D341Med (cell line): ENCODE measurements at places on chromosomes 5 and 9.

DNA sequence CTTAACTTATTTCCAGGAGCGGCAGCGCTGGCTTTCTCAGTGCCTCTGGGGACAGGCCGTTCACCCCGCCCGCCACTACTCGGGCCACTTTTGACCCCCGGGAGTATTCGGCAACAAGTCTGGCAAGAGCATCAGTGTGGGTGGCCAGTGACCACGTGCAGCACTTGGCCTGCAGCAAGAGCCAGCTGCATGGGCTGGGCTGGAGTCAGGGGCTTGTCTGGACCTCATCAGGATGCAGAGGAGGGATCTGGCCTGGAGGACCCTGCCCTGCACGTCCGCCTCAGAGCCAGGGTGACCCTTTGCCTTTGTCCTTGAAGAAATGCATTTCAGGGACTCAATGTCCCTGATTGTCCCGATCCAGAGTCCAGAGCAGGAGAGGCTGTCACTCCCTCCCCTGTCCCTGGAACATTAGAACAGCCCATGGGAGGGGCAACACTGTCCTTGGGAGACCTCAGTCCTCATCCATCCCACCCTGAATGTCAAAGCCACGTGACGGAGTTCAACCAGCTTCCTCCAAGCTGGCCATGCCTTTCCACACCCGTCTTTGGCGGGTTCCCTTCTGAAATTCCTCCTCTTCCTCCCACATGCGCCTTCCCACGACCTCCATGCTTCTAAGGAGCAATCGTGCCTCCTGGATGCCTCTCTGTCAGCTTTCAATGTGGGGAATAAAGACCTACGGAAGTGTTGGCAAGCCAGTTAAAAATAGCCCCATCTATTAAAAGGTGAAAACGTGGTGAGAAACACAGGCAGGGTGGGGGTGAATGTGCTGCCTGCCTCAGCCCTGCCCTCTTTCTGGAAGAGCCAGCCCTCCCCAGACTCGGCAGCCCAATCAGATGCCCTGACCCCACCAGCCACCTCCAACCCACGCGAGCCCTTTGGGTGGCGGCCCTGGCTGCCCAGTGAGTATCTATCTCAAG, 99.0 kb downstream of the OLFM1 start:
- no peak for DNase-seq

DNA sequence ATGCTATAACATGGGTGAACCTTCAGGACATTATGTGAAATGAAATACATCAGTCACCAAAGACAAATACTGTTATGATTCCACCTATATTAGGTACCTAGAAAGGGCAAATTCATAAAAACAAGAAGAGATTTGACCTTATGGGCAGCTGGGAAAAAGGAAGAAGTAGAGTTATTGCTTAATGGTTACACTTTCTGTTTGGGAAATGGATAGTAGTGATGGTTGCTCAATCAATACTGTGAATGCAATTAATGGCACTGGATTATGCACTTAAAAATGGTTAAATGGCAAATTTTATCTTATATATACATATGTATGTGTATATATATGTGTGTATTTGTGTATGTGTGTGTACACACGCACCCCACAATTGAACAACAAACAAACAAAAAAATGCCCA, 15.2 kb downstream of the FKBP15 start:
- no peak for DNase-seq

DNA sequence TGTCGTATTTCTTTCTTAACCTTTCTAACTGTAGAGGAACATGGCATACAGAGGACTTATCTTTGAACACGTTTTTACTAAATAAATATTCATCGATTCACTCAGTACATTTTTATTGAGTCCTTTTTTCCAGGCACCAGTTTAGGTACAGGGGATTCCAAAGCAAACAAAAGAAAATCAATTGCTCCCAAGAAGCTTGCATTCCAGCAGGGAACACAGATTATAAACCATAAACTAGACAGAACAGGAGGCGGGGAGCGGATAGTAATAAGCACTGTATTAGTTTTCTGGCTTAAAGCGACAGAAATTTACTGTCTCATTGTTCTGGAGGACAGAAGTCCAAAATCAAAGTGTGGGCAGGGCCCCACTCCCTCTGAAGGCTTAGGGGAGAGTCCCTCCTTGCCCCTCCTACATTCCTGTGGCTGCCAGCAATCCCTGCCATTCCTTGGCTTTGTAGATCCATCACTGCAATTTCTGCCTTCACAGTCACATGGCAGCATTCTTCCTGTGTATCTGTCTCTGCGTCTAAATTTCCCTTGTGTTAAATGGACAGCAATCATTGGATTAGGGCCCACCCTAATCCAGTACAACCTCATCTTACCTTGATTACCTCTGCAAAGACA, 115.5 kb downstream of the COL23A1 start:
- no peak for DNase-seq

DNA sequence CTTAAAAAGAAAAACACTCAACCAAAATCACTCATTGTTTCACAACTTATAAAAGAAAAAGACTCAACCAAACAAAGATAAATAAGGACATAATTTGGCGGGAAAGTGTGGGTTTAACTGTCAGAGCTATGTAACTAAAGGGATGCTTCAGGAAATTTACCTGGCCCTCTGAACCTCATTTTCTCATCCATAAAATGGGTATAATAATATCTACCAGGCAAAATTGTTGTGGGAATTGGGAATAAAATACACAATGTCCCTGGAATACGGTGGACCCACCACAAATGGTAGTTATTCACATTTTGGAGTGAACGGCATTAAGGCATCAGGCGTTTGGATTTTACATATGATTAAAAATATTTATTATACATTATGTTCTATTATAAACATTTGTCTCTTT, 228.5 kb upstream of the ANKRD55 start:
- DNase-seq, result no peak

GRCh38 chr9:116674210-116674980, 12.7 kb upstream of the TRIM32 start:
- no peak for DNase-seq

- DNase-seq, result no peak
Observed at GRCh38 chr9:14520341-14520740, 172.9 kb downstream of the ZDHHC21 start.

DNA sequence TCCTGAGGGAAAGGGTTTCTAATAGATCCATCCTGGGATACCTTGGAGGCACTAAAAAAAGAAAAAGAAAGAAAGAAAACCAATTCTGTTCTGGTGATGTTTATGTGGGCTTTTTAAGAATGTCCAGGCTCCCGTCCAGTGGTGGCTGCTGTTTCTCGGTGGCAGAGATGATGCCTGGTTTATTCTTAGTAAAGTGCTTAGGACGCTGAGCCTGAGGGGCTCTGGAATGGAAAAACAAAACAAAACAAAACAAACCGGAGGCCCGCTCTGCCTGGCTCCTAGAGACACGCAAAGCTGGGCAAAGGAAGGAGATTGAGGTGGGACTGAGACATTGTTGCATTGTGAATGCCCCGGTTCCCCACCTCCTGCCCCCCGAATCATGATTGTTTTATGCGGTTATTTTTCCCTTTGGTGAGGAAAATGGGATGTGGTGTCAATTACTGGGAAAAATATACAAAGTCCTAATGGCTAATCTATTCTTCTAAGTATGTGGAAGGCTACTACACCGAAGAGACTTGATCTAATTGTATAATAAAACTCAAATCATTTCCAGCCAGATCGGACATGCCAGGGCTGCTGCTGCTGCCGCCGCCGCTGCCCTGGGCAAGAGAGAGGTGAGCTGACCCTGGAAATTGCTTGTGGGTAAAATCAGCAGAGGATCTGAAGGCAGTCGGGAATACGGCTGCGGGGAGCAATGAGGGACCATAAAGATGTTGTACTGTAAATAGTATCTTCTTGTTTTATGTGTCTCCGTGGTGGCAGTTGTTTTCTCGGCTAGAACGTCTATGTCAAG, 644.9 kb downstream of the CCDC171 start:
- no peak for DNase-seq

- DNase-seq, result no peak
Observed at GRCh38 chr9:80664327-80665210, 1024.8 kb downstream of the TLE1 start.

GRCh38 chr5:67842806-67843205, 372.8 kb upstream of the PIK3R1 start:
- DNase-seq, result peak; percentile 32

DNA sequence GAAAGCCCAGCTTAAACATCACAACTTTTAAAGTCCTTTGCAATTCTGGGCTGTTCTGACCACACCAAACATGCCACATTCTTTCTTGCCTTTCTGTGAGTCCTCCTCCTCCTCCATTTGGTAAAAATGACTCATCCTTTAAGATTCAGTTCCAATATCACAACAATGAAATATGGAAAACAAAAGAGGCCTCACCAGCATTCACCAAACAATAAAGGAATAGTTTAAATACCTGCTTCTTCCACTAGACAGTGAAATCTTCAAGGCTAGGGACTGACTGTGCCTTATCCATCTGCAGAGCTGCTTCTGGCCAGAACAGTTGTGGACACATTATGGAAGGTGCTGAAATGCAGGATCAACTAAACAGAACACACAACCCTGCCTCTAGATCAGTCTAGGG, 36.0 kb downstream of the NR6A1 start:
- no peak for DNase-seq

GRCh38 chr5:54645882-54646355, 128.4 kb downstream of the SNX18 start:
- no peak for DNase-seq

DNA sequence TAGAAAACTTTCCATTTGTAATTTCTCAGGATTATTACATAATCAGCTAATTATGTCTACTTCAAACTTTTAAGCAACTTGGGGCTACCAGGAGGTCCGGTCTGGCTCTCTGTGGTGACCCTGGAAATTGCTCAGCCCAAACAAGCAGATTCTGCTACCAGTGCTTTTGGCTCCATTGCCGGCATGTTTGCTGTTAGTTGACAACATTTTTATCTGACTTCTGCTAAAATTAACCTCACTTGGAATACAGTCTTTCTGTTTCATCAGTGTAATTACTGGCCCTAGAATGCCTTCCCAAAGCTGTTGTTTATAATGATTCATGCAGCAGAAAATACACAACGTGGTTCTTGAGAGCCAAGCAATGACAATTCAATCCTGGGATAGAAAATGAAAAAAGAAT, 38.5 kb upstream of the FAM81B start:
- no peak for DNase-seq

DNA sequence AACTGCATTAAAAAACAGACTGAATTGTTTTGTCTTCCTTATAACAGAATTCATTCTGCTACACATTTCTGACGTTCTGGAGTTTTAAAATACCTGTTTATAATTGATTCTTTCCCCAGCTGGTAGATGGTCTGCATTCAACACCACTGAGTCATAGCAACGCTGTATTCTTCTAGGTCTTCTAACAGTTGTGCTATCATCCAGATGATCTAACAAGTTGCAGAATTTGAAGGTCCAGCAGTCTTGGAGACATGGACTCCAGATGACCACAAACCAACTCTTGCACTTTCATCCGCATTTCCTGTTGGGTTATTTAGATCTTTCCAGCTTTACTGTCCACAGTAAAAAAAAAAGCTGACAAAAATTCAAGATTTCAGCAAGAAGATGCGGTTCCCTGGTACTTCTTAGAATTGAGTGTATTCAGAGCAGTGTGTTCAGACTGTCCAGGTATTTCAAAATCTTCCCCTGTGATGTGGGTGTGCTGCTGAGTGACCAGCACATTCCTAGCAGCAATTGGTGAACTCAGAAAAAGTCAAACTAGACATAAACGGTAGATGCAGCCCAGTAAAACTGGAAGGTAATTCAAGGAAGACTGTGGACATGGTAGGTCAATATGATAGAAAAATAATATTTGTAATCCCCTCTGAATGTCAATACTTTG, 50.2 kb downstream of the CSNK1A1 start:
- no peak for DNase-seq

GRCh38 chr9:131423171-131423581, 29.3 kb downstream of the PRRC2B start:
- peak; percentile 67 for DNase-seq

DNA sequence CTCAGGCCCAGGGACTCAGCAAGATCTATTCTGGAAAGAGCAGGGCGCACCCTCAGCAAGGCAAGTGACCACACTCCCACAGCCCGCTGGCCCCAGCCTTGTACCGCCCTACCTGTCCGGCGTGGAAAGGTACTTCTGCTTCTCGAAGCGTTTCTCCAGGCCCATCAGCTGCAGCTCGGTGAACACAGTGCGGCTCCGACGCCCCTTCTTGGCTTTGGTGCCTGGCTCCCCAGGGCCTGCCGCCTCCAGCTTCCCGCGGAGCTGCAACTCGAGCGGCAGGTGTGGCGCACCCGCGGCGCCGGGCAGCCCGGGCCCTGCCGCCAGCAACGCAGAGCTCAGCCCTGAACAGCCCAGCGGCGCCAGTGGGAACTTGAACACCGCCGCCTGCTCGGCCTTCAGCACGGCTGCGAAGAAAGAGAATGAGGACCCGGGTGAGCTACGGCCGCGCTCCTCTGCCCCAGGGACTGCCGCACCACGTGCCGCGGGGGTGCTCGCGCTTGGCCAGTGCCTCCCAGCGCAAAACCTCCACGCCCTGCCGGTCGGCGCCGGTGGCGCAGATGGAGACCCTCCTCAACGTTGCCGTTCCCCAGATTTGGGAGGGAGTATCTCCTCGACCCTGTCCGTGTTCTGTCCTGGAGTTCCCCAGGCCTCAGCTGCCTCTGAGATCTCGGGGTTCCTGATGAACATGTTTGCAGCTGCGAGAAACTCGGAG, 2.2 kb downstream of the BARX1 start:
- no peak for DNase-seq

DNA sequence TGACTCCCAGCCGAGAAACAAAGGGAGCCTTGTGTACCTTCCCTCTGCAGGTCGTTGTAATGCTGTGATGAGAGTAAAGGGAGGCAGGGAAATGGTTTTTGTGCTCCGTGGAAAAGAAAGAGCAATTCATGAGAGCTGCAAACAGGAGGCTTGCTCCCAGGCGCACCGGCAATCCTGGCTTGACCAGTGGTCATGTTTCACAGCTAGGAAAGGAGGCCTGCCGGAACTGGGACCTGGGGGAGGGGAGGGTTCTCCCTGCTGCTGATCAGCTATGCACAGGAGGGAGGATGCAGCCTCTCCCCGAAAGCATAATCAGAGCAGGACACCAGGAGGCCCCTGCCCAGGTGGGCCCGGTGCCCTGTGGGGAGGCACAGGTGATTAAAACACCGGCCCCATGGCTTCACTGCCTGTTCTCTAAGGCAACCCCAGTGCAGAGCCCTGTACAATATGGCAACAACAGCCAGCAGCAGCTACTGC, 131.3 kb downstream of the ZDHHC21 start:
- no peak for DNase-seq

DNA sequence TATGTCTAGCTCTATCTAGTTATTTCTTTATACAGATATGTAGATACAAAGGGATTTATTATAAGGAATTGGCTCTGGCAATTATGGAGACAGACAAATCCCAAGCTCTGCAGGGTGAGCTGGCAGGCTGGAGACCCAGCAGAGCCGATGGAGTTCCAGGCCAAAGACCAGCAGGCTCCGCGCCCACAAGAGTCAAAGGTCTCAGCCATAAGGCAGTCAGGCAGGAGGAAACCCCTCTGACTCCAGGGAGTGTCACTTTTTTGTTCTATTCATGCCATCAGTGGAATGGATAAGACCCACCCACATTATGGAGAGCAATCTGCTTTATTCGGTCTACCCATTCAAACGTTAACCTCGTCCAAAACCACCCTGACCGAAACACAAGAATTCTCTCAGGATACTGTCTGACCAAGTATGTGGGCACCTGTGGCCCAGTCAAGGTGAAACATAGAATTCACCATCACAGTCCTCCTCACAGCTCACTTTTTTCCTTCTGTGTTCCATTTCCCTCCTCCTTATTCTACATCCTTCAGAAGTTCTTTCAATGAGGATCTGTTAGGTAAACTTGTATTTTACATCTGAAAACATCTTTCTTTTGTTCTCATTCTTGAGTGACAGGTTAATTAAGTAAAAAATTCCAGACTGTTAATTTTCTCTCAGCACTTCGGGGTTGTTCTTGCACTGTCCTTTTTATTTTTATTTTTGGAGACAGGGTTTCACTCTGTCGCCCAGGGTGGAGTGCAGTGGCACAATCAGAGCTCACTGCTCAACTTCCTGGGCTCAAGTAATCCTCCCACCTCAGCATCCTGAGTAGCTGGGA, 21.2 kb downstream of the RNF130 start:
- DNase-seq, result no peak
